ENCODE measurements at places on chromosomes 11 and 22.

GRCh38 chr11:23540101-23540561, 679.9 kb upstream of the CCDC179 start:
- no peak for DNase-seq

- no peak for DNase-seq
These were observed 142.6 kb downstream of the CSNK2A3 start for GRCh38 chr11:11210446-11210845.

DNA sequence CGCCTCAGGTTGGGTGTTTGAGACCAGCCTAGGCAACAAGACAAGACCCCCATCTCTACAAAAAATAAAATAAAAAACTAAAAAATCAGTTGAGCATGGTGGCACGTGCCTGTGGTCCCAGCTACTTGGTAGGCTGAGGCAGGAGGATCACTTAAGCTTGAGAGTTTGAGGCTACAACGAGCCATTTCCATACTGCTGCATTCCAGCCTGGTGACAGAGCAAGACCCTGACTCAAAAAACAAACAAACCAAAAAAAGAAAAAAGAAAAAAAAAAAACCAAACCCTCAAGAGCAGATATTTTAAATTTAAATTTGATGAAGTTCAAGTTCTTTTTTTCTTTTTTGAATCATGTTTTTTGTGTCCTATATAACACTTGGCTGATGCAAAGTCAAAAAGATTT, 7.2 kb upstream of the CCDC83 start:
- no peak for DNase-seq

GRCh38 chr11:123413636-123414035, 16.4 kb upstream of the GRAMD1B start:
- DNase-seq = no peak

DNA sequence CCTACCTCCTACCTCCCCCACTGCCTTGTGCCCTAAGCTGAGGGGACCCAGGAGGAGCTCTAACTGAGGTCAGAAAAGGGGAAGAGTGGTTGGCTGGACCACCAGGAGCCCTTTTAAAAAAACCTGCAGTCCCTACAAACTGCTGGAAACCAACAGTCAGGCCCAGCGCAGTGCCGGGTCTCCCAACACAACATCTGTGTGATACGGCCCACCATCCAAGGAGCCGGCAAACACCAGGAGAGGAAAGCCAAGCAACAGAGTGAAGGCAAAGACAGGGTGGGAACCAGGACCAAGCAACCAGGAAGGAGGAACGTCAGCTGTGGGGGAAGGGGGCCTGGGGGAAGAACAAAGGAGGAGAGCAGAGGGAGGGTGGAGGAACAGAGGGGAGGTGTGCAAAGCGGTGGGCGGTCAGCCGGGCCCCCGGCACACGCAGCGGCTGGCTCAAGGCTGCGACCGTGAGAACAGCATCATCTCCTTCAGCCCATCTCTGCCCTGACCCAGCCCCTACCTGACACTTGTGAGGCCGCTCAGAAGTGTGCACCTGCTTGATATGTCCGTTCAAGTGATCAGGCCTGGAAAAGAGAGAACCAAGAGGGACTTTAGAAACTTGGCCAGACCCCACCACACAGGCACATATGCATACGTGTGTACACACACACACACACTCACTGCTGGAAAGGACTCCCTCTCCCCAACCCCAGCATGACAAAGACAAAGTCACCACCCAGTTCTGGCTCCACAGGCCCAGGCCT, 3.6 kb downstream of the PATZ1 start:
- DNase-seq = no peak

GRCh38 chr11:1774886-1775285, 11.2 kb upstream of the CTSD start:
- no peak for DNase-seq

- DNase-seq = no peak
These were observed 109.1 kb upstream of the TIMP3 start for GRCh38 chr22:32692371-32692770.
